H7 (cell line): ENCODE measurements at places on chromosomes 4 and X.

- no peak for DNase-seq
Observed at GRCh38 chrX:12249997-12250396, 111.7 kb downstream of the FRMPD4 start.

- DNase-seq: no peak
Observed at GRCh38 chr4:11719879-11720278, 291.2 kb upstream of the HS3ST1 start.

- DNase-seq: no peak
Observed at GRCh38 chrX:24080704-24081103, 25.9 kb downstream of the EIF2S3 start.

- DNase-seq: no peak
Observed at GRCh38 chrX:72309297-72310071, 3.8 kb upstream of the CITED1 start.

GRCh38 chr4:118005883-118006282 is 28.4 kb upstream of the NDST3 start:
- DNase-seq: no peak

DNA sequence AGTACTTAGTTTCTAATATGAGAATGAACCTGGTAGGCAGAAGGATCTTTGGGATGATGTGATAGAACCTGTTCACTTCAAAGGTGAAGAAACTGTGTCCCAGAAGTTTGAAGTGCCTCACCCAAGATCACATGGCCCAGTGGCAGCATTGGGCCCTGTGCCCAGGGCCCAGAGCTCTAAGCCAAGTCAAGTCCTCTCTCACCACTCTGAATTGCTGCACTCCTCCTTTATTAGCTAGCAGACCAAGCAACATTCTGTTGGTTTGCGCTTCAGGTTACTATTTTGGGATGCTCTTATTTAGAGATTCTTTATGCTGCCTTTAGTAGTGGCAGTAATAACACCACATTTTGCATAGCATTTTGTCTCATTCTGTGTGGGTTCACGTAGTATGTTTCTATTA is 82.7 kb downstream of the PARM1 start:
- no peak for DNase-seq

GRCh38 chr4:167079762-167080161 is 154.5 kb downstream of the SPOCK3 start:
- DNase-seq: no peak

- no peak for DNase-seq
Observed at GRCh38 chr4:185987961-185988627, 80.9 kb upstream of the TLR3 start.

DNA sequence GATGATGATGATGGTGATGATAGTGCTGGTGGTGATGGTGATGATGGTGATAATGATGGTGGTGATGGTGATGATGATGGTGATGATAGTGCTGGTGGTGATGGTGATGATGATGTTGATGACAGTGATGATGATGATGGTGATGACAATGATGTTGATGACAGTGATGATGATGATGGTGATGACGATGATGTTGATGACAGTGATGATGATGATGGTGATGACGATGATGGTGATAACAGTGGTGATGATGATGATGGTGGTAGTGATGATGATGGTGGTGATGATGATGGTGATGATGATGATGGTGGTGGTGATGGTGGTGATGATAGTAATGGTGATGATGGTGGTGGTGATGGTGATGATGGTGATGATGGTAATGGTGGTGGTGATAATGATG is 80.1 kb upstream of the MXRA5 start:
- no peak for DNase-seq

DNA sequence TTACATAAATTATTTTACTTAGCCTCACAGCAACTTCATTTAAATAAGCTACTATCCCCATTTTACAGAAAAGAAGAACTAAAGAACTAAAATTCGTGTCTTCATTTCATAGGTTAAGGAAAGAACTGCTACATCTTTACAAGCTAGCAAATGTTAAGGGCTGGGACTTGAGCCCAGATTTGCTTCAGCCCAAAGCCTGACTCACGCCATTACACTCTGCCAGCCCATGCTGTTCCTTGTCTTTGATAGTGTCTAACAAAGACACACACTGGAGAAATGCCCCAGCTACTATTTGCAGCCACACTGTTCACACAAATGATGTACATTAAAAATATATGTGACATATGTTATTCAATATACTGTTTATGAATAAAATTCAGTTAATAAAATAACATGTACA is 29.0 kb upstream of the ERVMER34-1 start:
- DNase-seq: no peak

DNA sequence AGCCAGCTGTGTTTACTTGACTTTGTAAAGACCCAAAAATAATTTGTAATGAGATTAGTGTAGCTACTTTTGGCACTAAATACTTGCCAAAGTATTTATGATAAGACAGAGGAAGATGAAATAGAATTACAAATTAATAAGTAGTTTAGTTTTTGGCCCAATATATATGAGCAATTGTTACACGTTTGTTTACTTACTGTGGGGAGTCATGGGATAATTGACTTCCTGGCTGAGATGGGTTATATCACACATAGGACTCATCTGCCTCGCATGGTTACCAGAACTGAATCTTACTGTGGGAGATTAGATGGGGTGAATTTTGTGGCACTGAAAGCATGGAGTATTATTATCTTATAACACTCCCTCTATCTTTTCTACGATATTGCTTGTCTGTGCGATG is 66.6 kb downstream of the INTS12 start:
- no peak for DNase-seq

GRCh38 chr4:34108391-34108790 is 2135.9 kb downstream of the ARAP2 start:
- DNase-seq: no peak

GRCh38 chrX:65035446-65035770 is 59.2 kb upstream of the ZC4H2 start:
- DNase-seq: peak; percentile 30

DNA sequence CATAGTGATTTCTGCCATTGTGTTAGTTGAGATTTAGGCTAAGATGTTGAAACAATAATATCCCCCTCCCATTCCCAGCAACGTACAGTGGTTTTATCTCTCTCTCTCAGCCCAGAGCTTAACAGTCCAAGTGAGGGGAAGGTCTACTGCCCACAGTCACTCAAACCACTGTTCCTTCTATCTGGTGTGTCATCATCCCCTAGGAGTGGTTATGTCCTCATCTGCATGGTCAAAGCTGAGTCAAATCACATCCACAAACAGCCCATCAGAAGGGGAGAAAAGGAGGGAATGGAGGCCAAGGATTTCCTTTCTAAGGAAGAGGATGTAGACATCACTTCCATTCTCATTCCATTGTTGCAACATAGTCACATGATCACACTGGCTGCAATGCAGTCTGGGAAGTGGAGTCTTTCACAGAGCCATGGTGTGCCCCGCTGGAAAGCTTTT is 42.8 kb upstream of the CHRNA9 start:
- DNase-seq: no peak

DNA sequence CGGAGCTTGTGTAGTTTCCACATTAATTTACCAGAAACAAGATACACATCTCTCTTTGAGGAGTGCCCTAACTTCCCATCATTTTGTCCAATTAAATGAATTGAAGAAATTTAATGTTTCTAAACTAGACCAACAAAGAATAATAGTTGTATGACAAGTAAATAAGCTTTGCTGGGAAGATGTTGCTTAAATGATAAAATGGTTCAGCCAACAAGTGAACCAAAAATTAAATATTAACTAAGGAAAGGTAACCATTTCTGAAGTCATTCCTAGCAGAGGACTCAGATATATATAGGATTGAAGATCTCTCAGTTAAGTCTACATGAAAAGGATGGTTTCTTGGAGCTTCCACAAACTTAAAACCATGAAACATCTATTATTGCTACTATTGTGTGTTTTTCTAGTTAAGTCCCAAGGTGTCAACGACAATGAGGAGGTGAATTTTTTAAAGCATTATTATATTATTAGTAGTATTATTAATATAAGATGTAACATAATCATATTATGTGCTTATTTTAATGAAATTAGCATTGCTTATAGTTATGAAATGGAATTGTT is at the start of gene FGB:
Gene FGB (plus strand): TSS at position 315 of the 558 bp plus-strand sequence. CDS start 8 bp downstream, at position 323.
- DNase-seq: no peak

GRCh38 chr4:109947918-109948317 is 35.2 kb downstream of the EGF start:
- DNase-seq: no peak

DNA sequence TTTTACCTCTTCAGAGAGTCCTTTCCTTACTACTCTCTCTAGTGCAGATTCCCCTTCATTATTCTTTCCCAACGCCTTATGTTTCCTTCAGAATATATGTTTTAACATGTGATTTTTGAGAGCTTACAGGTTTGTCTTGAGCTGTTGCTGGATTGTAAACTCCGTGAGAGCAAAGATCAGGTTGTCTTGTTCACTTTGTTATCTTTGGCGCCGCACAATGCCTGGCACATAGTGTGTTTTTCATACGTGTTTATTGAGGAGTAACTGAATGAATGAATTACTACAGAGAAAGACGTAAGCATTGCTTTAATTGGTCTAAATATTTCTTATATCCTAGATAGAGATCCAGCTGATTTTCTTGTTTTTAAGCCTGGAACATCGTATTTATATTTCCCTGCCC is 80.5 kb upstream of the SLC4A4 start:
- no peak for DNase-seq

- no peak for DNase-seq
Observed at GRCh38 chrX:148871422-148872160, 371.2 kb downstream of the AFF2 start.

- DNase-seq: peak; percentile 16
Observed at GRCh38 chrX:74249963-74250362, 54.0 kb upstream of the ZCCHC13 start.

GRCh38 chr4:143382596-143382995 is 45.9 kb downstream of the GAB1 start:
- no peak for DNase-seq

- no peak for DNase-seq
Observed at GRCh38 chrX:21960569-21961541, 20.3 kb downstream of the SMS start.

DNA sequence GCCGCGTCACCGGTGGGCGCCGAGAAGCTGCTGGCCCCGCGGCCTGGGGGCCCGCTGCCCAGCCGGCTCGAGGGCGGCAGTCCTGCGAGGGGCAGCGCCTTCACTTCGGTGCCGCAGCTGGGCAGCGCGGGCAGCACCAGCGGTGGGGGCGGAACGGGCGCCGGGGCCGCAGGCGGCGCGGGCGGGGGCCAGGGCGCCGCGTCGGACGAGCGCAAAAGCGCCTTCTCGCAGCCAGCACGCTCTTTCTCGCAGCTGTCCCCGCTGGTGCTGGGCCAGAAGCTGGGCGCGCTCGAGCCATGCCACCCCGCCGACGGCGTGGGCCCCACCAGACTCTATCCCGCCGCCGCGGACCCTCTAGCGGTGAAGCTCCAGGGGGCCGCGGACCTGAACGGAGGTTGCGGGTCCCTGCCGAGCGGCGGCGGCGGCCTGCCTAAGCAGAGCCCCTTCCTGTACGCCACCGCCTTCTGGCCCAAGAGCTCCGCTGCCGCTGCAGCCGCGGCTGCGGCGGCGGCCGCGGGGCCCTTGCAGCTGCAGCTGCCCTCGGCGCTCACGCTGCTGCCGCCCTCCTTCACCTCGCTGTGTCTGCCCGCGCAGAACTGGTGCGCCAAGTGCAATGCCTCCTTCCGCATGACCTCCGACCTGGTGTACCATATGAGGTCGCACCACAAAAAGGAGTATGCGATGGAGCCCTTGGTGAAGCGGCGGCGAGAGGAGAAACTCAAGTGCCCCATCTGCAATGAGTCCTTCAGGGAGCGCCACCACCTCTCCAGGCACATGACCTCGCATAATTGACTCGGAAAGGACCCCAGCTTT is 5.6 kb downstream of the PRDM8 start:
- peak; percentile 85 for DNase-seq

DNA sequence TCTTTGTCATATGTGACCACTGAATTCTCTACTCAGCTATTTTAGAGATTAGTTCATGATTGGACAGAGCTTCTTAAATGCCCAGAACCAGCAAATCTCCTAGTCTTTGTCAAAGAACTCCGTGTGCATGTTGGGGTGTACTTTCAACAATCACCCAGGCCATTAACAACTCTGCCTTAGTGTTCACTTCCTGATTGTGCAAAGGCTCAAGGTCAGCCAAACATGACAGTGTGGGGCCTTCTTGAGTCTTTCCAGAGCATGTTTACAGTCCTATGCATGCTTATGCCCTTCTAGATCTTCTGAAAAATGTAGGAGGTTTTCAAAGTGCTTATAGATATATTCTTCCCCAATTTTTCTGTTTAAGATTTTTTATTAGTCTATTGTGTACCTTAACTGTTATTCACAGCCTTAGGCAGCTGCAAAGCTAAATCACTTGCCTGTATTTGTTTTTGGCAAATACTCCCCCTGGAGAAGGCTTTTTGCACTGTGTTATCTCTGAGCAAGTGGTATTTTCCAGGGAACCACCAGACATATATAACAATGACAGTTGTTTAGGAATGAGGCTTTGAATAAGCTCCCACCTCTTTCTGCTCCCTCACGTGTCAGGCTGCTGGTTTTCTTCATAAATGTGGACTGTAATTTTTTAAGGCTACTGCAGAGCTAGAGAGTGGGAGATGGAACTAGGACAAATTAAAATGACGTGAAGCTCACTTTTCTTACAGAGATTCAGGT is 24.0 kb upstream of the DRP2 start:
- DNase-seq: no peak

GRCh38 chrX:141201962-141202361 is 25.0 kb upstream of the LDOC1 start:
- DNase-seq: no peak

- DNase-seq: no peak
Observed at GRCh38 chrX:38170556-38170955, 50.1 kb downstream of the SRPX start.

GRCh38 chr4:4430492-4431195 is 43.7 kb downstream of the NSG1 start:
- peak; percentile 83 for DNase-seq

DNA sequence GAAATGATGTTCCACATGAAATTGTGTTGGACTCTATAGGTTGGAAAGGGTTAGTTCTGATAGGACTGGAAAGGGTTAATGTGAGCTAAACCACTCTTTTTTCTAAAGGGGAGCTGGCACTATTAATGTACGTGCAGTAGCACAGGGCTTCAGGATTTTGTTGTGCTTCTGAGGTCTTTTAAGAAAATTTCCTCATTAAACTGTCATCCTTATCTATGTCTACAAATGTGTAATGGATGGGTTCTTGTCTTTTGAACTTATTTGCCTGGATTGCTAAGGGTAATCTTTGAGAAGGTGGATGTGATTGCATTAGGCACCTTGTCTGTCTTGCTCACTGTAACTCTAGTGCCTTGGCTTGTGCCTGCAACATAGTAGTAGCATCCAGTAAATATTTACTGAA is 106.0 kb upstream of the SLC4A4 start:
- no peak for DNase-seq

DNA sequence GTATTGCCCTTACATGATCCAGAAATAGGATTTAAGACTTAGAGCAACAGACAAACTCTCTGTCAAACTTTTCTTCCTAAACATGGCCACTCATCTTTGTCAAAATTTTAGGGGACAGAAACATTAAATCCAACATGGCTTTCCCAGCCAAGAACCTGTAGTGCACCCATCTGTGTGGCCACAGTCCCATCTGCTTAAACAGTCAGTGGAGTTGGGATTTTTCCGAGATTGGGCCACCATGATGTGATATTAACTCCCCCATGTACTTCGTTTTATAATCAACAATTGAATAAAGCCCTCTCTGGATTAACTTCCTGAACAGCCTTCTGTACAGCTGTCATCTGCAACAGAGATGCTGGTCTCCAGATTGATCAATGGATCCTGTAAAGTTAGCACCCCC is 28.9 kb downstream of the TMEM144 start:
- DNase-seq: no peak
